Memory B cell (primary cell): ENCODE measurements at places on chromosomes 6 and 20.

DNA sequence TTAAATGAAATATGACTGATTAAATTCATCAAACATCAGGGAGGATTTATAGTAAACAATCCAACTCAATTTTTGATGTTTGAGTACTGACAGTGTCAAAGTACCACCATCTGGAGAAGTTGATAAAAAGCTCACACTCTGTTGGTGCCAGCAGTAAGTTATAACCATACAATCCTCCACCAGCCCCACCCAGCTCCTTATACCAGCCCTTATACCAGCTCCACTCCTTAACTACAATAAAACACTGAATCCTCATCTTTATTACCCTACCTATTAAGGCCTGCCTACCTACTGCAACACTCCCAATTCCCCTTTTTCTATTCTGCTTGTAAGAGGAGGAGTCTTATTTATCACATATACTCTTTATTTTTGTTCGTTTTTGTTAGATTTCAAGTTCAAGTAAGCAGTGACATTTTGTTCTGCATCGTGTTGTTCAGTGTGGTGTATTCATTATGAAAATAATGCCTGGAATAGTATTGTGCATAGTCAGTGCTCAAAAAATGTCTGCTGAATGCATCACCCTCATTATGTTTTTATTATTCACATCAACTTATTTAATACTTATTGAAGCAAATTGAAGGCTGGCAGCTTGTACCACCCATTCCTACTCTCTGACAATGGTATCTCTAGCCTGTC lies 954.7 kb upstream of the ADGRB3 start:
- no peak for DNase-seq

GRCh38 chr6:69816026-69816425 lies 19.2 kb upstream of the LMBRD1 start:
- DNase-seq: no peak

DNA sequence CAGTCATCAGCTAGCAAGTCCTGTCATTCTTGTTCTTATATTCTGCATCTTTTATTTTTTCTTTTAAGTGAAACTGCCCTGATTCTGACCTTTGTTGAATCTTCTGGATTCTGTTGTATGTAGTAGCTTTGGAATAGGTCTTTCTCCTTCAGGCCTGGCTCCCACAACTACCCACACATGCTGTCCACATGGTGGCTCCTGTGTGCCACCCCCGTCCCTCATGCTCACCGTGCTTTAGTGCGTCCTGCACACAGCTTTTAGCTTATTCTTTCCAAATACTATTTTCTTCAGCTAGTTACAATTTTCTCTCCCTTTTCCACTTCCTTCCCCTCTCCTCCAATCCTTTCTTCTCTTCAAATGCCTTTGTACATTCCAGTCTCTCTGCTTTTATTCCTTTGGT lies 61.8 kb downstream of the CTNNBL1 start:
- DNase-seq: no peak

DNA sequence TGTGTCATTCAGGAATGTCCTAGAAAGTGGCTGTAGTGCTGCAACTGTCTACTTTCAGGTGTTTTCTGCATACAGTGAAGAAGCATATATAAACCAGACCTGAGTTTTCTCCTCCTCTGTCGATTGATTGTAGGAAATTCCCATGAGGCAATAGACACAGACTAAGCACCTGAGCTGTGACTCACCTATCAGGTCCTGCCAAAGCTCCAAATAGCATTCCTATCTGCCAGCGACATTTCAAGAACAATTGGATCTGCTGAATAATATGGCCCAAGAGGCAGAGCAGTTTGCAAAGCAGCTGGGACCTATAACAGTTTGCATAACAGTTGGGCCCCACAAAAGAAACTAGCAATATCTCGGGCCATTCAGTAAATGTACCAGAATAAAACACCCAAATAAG lies 360.4 kb downstream of the HAO1 start:
- no peak for DNase-seq

- DNase-seq: no peak
Observed at GRCh38 chr20:18197382-18198070, 59.9 kb downstream of the KAT14 start.

GRCh38 chr20:47740862-47741184 lies 44.5 kb downstream of the SULF2 start:
- no peak for DNase-seq

- DNase-seq: no peak
Observed at GRCh38 chr6:158848490-158848895, 29.3 kb upstream of the EZR start.

GRCh38 chr6:17729223-17730077 lies 22.7 kb upstream of the NUP153 start:
- no peak for DNase-seq

DNA sequence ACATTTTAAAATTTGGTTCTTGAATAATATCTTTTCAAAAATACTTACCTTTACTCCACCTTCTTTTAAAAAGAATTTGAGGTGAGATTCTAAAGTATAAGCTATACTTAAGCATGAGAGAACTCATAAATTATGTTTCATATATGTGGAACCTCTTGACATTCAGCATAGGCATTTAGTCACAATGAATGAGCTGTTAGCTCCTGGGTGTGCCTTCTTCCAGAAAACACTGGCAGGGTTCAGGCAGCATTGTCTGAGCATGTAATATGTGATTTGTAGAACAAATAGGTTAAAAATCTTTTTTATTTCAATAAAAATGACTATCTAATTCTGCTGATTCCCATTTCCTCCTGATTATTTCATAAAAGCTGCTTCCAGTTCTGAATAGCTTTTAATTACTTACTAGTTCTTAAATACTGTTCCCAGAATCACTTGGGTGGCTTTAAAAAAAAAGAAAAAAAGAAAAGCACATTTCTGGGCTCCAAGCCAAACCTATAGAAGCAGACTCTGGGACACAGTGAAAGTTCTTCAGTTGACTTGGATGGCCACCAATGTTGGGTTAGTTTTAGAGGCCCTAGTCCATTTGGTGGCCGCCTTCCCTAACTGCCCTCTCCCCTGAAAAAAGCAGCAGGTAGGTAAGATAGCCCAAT lies 20.2 kb downstream of the RNF8 start:
- DNase-seq: no peak

GRCh38 chr20:51419231-51419630 lies 123.3 kb downstream of the NFATC2 start:
- DNase-seq: no peak

- DNase-seq: no peak
Observed at GRCh38 chr20:63895952-63896263, 982 bp downstream of the DNAJC5 start.

- DNase-seq: no peak
Observed at GRCh38 chr20:5969348-5969935, 19.0 kb downstream of the MCM8 start.

DNA sequence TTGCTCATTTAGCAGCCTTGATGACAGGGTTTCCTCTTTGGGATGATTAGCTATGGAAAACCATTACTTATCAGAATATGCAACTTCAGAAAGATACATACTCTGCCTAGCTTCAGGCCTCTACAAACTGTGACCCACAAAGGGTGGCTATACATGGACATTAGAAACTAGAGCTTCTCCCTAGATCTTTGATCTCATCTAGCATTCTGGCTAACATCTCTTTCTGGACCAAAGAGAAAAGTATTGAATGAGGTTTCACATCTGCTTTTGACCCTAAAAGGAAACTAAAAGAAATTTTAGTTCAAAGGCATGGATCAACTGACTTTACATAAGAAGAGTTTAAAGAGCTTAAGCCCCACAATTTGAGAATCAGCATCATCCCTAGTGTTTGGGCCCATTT lies 12.4 kb upstream of the HMGN3 start:
- no peak for DNase-seq

GRCh38 chr6:39005774-39006173 lies 42.8 kb upstream of the GLP1R start:
- no peak for DNase-seq

DNA sequence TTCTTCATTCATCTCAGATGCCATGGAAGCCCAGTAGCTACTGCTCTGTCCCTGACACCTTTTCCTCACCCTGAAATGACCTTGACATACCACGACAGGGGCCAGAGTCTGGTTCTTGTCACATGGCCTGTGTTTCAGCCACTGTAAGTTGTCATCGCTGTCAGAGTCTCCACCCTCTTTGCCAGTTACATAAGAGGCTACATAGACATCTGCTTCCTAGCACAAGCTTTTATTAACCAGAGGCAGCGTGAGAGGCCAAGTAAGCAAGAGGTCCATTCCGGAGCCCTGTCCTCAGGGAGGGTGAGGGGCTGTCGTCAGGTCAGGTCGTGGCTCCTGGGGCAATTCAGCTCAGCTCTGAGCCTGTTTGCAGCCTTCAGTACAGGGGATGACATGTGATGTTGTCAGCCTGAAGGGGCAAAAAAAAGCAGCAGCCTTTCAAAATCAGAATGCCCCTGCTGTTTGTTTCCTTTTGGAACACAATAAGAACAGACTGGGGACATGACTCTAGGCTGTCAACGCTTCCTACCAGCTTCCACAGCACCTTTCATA lies 146.3 kb downstream of the MTFR2 start:
- no peak for DNase-seq

DNA sequence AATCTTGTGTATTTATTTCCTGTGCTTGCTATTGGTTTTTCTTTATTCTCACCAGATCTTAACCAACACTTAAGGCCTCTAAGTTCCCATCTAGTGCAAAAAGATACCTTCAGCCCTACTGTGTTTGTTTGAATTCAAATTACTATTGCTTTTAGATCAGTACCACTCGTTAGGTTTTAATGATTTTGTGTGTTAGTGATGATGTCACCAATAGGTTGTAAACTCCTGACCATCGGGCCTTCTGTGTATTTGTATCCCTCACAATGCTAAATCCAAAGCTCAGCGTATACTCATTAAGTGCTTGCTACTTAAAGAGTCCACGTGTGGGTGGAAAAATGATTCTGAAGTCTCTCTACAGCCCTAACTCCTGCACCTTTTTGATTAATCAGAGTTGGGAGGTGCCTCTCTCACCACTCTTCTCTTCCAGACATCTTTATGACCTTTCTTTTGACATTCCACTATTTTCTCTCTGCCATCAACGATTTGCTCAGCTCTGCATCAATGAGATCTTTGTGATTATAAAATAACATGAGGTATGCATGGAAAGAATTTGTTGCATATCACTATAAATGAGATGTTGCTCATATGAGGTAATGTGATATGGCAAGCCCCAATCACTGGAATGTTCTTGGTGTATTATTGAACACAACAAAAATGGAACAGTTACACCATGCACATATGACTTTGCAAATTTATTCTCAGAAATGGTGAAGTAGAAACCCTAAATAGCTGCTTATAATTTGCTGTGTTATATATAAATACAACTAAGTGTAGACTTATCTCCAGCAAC lies 55.1 kb upstream of the LAMA2 start:
- no peak for DNase-seq

- no peak for DNase-seq
Observed at GRCh38 chr6:167154291-167154690, 3.5 kb downstream of the GPR31 start.

- peak; percentile 35 for DNase-seq
Observed at GRCh38 chr6:116165596-116165995, 39.7 kb upstream of the COL10A1 start.

GRCh38 chr6:153959276-153959675 lies 79.8 kb upstream of the OPRM1 start:
- no peak for DNase-seq

DNA sequence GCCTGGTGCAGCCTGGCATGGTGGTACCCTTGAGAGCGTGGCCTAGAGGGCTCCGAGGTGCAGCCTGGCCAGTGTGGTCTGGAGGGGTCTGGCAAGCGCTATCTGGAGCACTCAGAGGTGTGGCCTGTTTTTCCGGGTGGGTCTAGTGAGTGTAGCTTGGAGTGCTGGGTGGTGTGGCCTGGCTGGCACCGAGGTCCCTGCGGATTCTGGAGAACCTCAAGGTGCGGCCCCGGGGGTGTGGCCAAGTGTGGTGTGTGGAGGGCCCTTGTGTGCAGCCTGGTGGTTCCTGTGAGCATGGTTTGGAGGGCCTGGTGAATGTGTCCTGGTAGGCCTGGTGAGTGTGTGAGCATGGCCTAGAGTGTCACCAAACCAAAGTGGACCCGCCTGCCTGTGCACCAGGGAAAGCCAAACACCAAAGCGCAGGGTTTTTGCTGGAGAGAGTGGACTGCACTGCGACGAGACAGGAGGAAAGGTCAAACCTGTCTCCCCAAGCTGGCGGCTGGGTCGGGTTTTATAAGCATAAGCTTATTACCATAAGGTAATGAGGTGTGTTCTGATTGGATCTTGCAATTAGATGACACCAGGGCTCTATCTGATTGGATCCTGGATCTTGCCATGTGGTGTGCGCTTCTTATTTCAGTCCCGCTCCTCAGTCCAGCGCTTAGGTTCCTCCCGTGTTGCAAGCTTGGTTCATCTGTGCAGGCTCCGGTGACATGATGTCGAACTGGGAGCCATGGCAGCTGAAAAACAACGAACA lies 35.7 kb downstream of the IGF2R start:
- no peak for DNase-seq

GRCh38 chr6:23013776-23014175 lies 444.4 kb downstream of the HDGFL1 start:
- no peak for DNase-seq

GRCh38 chr20:54940522-54940921 lies 465.1 kb downstream of the DOK5 start:
- no peak for DNase-seq

- DNase-seq: no peak
Observed at GRCh38 chr6:38179794-38180430, 360.4 kb downstream of the ZFAND3 start.

- no peak for DNase-seq
Observed at GRCh38 chr6:42846505-42846904, 32.9 kb upstream of the RPL7L1 start.

- DNase-seq: no peak
Observed at GRCh38 chr20:62843656-62844055, 18.0 kb downstream of the TCFL5 start.

- DNase-seq: no peak
Observed at GRCh38 chr6:15526212-15526701, 136.6 kb downstream of the DTNBP1 start.

DNA sequence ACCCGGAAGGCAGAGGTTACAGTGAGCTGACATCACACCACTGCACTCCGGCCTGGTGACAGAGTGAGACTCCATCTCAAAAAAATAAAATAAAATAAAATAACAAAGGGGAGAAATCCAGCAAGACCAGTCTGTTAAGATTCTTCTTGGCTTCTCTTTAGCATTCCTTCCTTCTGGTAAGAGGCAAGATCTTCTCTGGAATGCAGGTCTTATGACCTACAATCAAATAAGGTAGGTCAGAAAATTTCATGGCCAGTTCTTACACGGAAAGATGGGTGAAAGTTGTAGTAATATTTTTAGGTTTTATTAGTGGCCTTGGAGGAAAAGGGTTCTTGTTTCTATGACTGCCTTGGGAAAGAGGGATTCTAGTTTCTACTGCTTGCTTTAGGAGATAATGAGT lies 180.9 kb downstream of the FUT9 start:
- no peak for DNase-seq

DNA sequence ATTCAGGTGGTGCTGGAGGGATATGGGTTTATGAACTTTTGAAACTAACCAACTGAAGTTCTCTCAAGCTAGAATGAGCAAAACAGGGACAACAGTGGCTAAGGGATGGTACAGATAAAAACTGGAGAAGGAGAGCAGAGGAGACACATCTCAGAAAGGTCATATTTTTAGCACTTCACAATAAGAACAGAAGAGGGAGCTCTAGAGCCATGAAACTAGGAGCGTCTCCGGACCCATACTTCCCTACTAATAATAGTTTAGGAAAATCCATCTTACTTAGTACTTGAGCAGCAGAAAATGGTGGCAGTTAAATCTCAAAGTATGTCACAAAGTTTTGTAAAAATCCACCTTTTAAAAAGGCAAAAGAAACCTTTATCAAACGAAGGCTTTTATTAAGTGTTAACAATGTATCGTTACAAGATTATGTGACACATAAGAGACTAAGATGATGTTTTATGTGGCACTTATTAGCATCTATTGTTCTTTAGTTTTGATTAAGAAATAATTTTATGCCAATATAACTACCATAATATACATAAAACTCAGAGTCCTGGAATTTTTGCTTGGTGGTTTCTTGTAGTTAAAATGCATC lies 278.6 kb downstream of the TBC1D32 start:
- peak; percentile 32 for DNase-seq
